ENCODE measurements at places on chromosomes 12 and 14.

- DNase-seq: no peak
Observed at GRCh38 chr14:28116716-28117115, 649.9 kb upstream of the FOXG1 start.

- DNase-seq: no peak
Observed at GRCh38 chr12:94404854-94405253, 54.8 kb downstream of the CEP83 start.

DNA sequence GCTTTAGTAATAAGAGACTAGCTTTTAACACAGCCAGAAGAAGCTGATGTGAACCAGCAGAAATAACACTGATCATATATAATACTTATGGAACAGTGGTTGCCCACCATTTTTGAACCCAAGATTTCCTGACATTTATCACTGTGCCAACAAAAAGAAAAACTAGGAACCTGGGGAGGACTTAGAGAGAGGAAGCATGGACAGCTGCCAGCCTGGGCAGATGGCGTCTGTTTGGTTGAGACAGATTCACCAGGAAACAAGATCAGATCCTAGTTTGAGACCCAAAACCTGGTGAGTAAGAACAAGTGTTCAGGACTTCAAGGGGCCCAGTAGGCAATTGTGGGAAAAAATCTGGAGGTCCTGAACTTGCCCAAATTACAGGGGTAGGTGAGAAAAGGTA lies 95.3 kb downstream of the BICD1 start:
- no peak for DNase-seq

- DNase-seq: no peak
Observed at GRCh38 chr14:66249544-66249943, 236.6 kb upstream of the CCDC196 start.

GRCh38 chr14:26963711-26964110 lies 365.9 kb upstream of the NOVA1 start:
- no peak for DNase-seq

- DNase-seq: no peak
Observed at GRCh38 chr12:89731089-89731488, 22.5 kb upstream of the ATP2B1 start.

GRCh38 chr14:51692646-51693045 lies 40.9 kb downstream of the FRMD6 start:
- no peak for DNase-seq

DNA sequence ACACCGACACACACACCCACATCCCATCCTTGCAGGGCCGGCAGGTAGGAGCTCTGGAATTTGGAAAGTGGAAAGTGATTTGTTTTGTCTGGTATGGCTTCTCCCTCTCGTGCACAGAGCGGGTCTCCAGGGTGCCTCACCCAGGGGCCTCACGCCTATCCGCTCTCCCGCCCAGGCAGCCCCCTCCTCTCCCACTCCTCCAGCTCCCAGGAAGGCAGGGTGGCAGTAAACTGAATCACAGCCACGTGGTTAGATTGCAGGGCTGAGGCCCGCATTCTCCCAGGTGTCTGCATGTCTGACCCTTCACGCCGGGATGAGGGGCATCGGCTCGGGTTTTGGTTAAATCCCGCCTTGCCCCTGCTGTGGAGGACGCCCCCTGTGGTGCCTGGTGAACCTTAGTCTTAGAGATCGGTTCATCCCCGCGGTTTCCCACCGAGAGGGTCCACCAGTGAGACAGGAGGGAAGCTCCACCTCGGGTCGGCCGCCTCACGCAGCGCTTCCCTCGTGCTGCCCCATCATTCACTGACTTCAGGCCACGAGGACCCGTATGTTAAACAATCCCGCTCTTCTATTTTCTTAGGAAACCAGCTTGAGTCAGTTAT lies 64.4 kb downstream of the ADGRD1 start:
- no peak for DNase-seq

DNA sequence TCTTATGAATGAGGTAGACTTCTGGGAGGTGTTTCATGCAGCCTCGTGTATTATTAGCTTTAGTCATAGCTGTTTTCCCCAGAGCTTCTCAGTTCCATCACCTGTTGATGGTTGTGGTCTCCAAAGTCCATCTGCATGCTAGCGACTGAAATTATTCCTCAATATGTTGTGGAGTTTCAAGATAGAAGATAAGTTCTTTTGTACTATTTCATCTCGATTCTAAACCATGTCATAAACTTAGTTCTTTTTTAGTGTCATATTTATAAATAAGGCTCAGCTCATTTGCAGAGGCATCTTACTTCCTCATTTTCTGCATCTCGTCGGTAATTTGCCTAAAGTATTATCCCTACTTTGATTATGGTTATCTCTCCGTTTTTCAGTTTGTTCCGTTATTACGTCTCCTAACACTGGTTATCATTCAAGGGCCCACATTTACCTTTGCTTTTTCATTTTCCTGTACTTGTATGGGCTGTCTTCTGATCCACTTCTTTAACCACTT lies 119.1 kb downstream of the ITPR2 start:
- DNase-seq: no peak

GRCh38 chr14:100058777-100059437 lies 6.3 kb upstream of the EVL start:
- DNase-seq: no peak

DNA sequence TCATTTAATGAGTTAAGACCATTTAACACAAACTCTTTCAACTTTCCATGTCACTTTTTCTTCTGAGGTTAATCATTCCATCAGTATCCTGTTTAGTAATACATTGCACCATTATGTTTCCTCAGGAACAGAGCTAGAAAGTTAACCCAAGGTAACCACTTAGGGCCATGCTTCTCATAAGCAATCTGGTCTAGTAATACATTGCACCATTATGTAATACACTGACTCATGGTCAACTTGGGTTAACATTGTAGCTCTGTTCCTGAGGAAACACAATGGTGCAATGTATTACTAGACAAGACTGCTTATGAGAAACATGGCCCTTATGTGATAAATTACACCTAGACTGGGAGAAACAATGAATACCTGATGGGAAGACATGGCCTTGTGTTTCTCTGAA lies 21.7 kb downstream of the ERH start:
- DNase-seq: no peak

GRCh38 chr14:64444984-64445845 lies 20.1 kb upstream of the AKAP5 start:
- DNase-seq: peak; percentile 69

DNA sequence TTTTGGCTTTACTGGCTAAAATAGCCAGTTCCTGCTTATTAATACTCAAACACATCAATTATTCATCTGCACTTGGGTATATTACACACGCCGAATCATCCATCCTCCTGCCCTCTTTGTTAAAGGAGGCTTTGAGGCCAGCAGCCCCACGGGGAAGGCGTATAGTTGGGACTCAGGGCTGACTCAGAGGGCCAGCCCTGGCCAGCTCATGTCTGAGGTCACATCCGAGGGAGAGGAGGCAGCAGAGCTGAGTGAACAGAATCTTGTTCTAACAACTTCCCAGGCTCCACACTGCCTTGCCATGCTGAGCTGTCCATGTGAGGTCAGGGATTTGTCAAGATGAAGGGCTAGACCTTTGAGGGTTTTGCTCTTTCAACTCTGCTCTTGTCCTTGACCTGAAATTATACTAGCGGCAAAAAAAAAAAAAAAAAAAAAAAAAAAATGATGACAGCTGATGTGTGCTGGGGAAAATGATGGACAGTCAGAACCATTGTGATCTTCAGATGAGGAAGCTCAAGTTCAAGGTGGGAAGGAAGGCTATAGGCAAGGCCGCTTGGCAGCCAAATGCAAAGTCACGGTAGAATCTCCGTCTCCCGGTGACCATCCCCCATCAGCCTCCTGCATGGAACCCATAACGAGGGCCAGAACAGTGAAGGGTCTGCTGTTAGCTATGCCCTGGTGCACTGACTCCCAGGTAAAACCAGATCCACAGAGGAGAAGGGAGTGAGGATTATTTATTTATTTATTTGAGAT lies 12.5 kb upstream of the MARK3 start:
- no peak for DNase-seq

DNA sequence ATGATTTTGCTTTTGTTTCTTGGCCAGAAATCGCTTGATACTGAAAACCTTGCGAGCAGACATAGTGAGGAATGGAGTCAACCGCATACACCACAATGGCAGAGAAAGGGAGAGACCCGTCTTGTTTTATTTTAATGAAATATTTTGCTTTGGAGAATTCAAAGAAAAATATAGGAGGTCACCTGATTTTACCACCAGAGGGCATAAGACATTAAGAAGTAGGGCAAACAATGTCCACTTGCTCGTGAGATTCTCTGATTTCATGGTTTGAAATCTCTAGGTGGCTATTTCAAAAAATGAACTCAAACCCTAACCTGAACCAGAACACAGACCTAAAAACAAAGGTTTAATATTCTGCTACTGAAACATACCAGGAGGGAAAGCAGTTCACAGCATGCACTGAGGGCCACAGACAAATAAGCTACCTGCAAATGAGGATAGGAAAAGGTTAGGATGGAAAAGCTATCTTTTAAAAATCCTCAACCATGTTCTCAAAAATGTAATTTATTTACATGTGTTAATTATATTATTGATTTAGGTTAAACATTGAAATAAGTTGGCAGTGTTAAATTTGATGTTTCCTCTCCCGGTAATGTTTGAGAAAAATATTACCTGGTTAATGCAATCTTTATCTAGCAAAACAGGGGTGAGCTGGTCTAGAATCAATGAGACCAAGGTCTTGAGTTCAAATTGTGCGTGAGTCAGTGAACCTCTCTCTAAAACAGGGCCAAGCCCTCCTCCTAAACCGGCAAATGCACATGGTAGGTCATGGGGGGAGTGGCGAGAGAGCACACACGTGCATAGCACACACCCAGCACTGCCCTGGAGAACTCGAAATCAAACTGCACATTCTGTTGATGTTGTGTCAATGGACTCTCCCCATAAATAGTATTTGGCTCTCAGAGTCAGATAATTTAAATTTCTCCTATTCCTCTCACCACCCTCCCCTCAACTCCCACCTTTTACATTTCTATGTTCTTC lies 12.5 kb downstream of the IFNG-AS1 start:
- DNase-seq: no peak

- no peak for DNase-seq
Observed at GRCh38 chr12:104276273-104277131, 27.0 kb upstream of the EID3 start.

- no peak for DNase-seq
Observed at GRCh38 chr14:79177106-79177505, 1006.9 kb downstream of the NRXN3 start.

- DNase-seq: no peak
Observed at GRCh38 chr12:3557116-3557697, 66.2 kb downstream of the PRMT8 start.

DNA sequence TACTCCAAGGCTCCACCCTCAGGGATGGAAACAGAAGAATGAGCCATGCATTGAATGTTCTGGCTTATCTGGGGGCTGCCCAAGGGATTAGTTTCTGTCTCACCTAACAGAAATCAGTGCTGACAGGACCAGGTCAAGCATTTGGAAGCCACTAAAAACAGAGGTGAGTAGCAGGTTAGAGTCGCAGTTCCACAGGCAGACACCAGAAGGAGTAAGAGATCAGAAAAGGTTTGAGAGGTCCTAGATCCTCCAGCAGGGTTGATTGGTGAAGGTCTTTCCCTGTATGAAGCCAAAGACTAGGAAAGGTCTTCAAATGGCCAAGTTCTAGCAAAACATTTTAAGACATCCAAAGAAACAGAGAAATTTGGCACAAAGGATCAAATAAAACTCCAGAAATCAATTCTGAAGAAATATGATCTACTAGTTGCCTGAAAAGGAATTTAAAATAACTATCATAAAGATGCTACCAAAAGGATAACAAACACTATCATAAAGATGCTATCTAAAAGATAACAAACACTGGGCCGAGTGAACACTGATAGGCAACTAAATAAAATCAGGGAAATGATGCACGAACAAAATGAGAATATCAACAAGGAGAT lies 19.5 kb upstream of the TTC9 start:
- DNase-seq: no peak

DNA sequence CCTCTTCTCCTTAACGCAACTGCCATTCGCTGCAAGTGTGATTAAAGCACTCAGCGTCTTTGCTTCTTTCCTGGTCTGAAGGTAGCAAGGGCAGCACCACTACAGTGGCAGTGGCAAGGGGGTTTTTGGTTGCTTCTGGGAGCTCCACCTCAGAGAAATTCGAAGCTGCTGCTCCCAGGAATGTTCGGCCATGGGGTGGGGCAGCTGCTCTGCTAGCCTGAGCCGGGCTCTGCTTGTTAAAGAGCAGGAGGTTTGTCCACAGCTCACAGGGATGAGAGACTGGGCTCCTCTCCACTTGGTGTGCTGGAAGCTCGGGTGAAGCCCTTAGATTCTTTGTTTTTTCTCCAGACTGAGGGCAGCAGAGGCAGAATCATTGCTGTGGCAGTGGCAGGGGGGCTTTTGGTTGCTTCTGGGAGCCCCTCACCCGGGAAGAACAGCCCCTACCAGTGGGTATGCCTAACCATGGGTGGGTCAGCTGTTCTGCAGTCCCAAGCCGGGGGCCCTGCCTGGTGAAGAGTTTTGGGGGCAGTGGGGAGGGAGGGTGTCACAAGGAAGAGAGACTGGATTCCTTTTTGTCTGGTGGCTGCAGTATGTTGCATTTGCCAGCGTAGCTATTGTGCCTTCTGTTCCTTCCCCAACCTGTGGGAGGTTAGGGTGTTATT lies 340.2 kb downstream of the AEBP2 start:
- peak; percentile 79 for DNase-seq

- DNase-seq: no peak
Observed at GRCh38 chr12:8629486-8630033, 16.9 kb upstream of the AICDA start.

Measured in tibial artery (tissue), 4 donors.